ENCODE measurements at places on chromosomes 3 and 15.

GRCh38 chr3:187049462-187050101 lies 89.7 kb downstream of the RPL39L start:
- no peak for DNase-seq

- DNase-seq = no peak
Measured at GRCh38 chr3:10423171-10423882, 82.1 kb downstream of the ATP2B2 start.

- no peak for DNase-seq
Measured at GRCh38 chr3:167867981-167868380, 132.5 kb downstream of the SERPINI1 start.

DNA sequence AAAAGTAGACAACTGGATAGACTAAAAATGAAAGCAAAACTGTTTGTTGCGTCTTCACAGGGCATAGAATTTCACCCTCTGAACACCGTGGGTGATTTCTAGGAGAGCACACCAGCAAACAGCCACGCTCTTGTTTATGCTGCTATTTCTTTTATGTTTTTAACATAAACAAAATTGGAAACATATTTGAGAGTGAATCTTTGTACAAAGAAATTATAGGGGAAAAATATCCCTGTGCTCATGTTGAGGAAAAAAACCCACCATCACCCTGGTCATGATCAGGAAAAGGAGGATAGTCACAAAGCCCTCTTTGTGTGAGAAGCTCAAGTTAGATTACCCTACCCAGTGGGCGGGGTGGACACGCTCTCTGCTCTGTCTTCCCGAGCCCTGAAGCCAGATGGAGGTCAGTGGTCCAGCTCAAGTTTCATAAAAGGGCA lies 313.3 kb downstream of the SATB1 start:
- no peak for DNase-seq

DNA sequence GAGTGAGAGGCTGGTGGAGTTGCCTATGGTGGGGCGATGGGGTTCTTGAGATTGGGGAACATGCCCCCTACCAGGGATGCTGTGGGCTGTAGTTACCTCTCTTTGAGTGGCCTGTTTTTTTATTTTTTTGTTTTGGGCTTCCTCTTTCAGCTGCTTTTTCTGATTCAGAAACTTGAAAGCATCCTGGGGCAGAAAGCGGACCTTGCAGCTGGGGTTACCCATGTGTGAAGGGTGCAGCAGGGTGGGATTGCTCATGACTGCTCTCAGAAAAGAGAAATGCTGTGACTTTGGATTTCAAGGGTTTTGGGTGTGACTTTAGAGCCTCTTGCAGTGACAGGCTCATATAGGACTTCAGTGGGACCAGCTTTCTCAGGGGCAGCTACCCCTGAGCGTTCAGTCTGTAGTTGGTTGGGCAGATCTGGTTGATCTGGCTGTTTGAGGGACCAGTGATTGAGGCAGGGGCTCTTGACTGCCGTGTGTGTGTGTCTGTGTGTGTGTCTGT lies 1.8 kb downstream of the LIMD1 start:
- no peak for DNase-seq

DNA sequence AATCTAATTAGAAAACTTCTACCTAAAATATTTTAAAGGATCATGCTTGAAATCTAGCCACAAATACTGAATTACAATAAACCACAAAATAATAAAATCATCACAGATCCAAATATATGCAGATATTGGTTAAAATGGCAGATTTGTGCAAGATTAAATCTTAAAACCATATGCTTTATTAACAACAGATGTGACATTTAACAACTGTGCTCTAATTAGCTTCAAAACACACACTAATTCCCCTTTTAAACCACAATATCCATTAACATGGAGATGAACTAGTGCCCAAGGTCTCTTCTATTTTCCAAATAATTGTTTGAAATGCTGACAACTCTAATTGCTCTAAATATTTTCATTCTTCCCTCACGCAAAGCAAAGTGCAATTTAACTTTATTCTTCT lies 1530.3 kb downstream of the SI start:
- no peak for DNase-seq

DNA sequence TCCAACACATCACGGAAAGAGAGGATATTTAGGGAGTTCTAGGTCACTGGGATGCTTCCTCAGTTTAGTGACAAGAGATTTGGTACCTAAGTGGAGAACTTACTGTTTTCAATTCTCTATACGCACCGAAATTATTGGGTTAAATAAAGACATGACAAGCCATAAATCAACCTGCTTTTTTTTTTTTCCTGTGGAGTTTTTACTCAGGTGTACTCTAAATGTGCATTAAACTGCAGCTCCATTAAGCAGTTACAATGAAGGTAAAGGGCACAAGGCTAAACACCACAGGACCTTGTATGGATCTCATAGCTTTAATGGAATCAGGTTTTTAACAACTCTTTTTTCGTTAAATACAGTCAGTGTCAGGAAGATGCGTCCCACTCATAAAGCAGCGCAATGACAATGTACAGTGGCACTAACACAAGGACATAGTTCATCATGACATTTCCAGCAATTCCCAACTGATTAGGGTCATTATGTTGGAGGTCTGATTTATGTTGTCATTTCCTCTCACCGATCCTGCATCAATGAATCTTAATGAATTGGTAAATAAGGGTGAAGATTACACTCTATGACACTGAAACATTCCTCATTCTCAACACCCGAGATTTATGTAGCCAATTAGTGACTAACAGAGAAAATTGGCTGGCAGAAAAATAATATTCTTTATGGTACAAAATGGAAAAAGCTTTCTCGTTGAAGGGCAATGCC lies 355.2 kb downstream of the FOXP1 start:
- DNase-seq = no peak

DNA sequence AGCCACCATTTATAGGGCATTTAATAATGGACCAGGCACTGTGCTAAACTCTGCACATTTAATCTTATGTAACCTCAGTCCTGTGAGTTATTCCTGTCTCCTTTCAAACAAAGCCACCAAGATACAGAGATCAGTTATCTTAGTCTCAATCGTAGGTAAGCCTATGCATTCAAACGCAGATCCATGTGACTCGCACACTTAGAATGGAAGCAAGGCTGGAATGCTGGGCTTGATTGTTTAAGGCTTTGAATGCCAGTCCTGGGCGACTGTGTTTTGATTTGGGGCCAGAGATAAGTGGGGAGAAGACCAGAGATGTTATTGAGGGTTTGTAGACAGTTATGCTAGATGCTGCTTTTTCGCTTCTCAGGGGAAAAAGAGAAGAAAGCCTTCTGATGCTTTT lies 22.2 kb downstream of the MED12L start:
- no peak for DNase-seq

DNA sequence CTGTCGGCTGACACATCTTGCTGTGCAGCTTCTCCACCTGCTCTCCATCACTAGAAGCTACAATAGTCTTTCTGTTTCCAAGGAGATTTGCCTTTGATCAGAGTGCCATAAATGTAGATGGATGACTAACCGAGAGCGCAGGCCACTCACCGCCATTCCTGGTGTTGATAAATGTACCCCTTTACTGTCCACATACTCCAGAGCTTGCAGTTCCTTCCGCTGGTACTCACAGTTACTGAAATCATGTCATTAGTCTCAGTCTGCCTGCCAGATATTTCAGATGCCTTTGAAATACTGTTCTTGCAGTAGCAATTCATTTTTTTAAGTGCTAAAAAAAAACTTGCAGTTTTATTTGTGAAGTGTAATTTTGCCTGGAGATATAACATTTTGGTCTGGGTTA lies 72.3 kb downstream of the BLM start:
- no peak for DNase-seq

DNA sequence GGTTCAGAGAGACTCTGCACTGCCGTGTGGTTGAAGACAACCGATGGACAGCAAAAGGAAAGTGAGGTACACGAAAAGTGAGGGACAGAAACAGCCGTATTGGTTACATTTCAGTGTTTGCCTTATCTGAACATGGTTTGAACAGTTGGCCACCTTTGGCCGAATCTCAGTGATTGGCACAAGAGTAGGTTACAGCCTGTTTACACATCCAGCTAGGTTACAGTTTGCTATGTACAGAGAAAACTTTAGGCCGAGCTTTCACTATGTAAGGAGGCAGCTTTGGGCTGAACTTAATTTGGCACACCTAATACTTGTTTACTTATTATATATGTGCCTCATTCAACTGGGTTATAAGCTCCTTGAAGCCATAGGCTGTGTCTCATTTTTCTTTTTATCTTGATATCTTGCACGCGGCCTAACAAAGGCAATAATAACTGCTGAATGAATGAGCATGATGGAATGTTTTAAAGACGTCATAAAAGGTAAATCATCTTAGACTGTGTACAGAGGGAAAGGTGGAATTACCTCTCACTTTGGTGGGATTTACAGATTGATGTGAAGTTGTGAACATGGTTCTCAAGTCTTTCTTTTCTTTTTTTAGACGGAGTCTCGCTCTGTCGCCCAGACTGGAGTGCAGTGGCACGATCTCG lies 17.2 kb upstream of the GREM1 start:
- DNase-seq = no peak

GRCh38 chr3:144462337-144462736 lies 490.7 kb downstream of the DIPK2A start:
- no peak for DNase-seq

DNA sequence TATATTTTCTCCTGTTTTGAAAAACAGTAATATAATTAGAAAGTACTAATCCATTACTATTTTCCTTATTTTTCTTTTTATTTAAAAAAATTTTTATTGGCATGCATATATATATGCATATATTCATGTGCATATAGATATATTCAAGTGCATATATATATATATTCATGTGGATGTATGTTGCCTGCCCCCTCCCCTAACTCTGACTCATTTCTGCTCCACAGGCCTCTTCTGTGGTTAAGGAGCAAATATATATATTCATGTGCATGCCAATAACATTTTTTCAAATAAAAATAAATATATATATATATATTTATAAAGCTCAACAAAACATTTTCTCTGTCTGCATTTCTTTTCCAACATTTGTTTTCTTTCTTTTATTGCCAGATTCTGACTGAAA lies 13.6 kb upstream of the CORO2B start:
- no peak for DNase-seq

- DNase-seq = no peak
Measured at GRCh38 chr3:195009616-195010015, 261.3 kb downstream of the XXYLT1 start.

DNA sequence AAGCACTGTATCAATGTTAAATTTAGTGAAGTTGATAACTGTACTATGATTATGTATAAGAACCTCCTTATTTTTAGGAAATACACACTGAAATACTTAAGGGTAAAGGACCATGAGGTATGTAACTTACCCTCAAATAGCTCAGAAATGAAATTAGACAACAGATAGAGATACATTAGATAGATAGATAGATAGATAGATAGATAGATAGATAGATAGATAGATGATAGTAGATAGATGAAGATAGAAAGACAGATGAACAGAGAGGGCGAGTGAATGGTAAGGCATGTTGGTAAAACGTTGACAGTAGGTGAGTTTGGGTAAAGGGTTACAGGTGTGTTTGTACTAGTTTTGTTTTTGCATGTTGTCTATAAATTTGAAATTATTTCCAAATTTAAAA lies 38.0 kb upstream of the ACAN start:
- DNase-seq = no peak

DNA sequence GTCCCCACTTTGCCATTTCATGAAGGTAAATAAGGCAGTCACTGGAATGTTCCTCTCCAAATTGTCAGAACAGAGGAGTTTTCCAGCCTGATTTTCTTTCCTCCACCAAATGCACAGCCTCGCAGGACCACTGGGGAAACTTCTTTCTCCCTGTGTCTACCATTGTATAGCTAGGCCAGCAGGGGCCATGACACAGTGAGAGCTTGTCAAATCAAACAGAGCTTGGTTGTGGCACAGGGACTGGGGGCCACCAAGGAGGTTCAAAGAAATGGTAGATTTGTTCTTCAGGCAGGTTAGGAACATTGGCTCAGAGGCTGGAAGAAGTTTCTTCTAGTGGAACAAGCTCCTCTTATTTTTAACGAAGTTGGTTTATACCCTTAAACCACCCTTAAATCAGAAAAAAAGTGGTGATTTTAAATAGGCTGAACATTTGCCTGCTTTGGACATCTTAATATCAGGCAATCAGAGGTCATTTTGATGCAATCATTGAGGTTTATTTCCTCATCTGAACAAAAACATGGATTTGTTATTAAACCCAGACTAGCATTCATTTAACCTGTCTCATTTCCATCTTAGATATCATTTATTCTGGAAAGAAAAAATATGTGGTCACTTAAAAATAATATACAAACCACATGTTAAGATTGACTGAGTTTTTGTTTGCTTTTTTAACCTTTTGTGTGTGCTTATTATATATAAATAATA lies 105.6 kb downstream of the GTPBP8 start:
- DNase-seq = no peak

GRCh38 chr15:95733931-95734330 lies 596.6 kb upstream of the NR2F2 start:
- no peak for DNase-seq

DNA sequence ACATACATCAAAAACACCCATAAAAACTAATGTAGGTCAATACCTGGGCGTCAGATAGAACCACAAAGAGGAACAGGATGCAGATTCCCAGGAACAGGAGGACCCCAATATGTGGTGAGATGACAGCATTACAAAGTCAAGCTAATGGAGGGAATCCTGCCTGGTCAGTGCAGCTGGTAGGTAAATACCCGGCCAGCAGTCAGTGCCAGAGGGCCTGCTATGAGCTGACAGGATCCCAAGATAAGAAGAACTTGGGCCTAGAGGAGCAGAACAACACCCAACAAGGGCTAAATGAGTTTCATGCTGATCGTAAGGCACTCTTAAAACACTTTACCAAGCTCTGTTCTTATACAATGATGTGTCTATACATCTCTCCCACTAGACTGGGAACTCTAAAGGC lies 61.2 kb upstream of the KCNMB2 start:
- DNase-seq = no peak

DNA sequence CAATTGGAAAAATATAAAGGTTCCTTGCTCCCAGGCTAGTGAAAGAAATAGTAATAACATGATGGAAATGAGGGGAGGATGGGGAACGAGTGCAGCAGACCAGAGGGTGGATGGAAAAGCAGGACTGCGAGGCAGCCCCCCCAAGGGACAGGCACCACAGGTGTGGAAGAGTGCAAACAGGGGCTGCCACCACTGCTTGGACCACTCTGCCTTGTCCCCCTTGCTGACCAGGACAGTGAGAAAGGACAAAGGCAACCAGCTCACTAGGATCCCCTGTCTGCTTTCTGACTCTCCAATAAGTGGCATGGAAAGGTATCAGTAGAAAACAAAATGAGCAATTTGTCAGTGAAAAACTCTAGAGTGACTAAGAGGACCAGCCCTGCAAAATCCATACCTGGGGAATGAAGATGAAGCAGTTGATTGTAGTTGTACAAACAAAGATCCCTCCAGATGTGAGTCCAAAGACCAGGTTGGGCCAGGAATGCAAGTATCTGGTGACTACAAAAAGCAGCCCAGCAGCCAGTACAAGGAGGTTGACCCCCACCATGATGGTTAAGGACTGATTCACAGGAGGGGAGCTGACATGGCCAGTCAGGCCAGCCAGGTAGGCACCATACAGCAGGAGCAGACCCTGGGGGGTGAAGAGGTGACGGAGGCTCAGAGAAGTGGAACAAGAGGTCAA lies 86.6 kb upstream of the GSK3B start:
- no peak for DNase-seq

- DNase-seq = no peak
Measured at GRCh38 chr3:148319161-148319915, 378.4 kb upstream of the AGTR1 start.

All from NT2/D1 (cell line).